ENCODE measurements at places on chromosomes 1 and 21.

DNA sequence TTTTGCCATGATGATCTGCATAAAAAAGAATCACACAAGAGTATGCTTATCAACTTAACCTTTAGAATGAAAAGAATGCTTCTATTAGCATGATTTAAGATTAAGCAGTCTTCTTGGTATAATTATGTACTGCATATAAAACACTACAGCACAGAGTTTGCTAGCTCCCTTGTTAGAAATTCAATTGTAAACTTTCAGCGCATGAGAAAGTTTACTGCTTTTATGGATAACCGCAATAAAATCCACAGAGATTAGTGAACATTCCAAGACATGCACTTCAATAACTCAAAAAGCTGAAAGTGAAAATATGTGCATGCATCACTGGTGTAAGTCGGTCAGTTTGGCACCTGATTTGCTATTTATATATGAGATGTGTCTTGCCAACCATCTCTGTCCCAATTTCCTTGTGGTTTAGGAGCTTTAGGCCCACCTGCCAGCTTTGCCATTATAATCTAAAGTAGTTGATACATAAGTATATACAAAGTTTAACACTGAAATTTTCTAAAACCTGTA is 16.9 kb downstream of the CCT8 start:
- ATAC-seq, result no peak

DNA sequence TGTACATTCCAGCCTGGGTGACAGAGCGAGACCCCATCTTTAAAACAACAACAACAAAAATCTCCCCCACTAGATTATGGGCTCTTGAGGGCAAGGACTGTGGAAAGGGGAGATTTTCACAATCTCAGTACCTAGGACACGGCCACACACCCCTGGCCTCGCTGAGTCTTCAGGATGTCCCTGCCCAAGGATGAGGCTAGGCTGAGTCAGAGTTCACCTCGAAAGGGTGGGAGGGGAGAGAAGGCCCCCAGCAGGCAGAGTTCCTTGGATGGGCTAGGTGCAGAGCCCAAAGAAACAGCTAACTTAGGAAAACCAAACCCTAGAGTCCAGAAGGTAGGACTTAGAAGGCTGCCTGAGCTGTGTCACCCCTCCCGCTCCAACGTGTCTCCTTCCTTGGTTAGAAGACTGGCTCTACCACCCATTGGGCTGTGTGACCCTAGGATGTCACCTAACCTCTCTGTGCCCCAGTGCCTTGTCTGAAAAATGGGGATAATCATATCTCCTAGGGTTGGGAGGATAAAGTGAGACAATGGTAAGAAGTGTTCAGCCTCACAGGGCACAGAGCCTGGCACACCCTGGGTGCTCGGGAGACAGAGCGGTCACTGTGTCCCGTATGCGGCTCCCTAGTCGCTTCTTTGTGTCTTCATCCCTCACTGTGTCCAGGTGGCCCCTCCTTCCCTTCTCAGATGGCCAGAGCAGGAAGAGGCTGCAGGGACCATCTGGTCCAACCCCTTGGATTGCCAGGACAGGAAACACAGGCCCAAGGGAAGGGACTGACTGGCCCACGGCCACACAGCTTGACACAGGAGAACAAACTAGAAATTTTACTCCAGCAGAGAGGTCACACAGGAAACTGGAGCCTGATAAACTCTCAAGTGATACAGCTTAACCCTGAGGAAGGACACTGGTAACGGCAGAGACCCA is 11.2 kb downstream of the TRIM62 start:
- ATAC-seq, result no peak

- ATAC-seq, result no peak
Observed at GRCh38 chr1:106620521-106620954, 435.9 kb upstream of the PRMT6 start.

DNA sequence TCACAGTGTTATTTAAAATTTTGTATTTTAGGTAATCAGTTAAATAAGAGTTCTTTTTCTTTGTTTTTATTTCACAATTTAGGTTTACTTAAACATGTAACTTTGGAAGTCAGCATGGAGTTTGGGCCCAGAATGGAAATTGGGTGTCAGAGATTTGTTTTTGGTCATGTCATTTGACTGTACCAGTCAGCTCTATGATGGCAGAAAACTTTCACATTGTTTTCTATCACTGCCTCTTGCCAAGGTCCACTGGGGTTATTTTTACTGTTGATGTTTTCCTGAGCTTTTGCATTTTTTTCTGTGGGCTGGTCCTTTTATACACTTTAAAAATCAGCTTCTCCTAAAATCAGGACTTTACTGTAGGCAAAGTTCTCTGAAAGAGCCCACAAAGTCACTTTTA is 54.4 kb downstream of the SLC30A7 start:
- no peak for ATAC-seq

DNA sequence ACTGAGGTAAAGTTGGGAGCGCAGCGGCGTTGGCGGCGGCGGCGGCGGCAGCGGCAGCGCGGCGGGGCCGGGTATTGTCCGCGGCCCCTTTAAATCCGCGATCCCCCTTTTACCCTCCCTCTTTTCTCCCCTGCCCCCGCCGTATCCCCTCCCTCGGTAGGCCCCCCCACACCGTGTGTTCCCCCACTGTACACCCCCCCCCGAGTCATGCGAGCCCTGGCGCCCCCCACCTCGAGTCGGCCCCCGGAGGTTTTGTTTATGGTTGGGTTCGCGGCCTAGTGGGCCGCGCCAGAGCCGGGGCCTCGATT is 169 bp downstream of the UBAP2L start:
- ATAC-seq, result no peak

DNA sequence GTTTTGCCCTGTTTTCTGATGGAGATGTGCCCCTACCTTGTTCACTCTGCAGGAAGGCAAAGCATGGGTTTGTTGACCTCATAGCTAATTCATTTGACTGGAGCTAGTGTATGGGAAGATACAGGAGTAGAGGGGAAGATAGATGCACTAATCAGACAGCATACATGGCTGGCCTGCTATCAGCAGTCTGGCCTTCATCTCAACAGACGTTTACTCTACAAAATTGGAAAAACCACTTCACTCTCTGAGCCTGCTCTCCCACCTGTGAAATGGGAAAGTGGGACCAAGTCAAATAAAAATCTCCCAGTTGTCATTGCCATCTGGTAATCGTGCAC is 235.2 kb upstream of the RAB4A start:
- ATAC-seq, result no peak

DNA sequence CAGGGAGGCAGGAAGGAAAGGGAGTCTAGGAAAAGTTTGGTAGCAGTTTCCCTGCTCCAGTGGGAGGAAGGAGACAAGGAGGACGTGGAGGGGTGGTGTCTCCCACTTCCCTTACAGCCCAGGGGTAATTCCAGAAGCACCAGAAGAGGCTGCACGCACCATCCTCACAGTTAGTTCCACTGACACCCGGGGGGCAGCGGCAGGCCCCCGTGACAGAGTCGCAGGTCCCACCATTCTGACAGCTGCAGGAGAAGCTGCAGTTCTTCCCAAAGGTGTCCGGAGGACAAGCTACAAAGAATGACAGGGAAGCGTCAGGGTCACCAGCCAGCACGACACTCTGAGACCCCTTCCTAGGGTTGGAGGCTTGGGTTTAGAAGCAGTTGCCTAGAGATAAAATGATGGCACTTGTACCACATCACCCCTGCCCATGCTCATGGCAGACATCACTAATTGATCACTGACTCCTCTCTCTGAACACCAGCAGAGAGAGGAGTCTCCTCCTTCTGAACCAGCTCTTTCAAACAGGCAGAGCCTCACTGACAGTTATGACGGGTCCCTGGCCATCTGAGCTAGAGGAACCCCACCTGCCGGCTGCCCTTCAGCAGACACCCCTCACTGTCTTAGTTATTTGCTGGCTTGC is 53.3 kb downstream of the ARHGEF16 start:
- ATAC-seq, result no peak

DNA sequence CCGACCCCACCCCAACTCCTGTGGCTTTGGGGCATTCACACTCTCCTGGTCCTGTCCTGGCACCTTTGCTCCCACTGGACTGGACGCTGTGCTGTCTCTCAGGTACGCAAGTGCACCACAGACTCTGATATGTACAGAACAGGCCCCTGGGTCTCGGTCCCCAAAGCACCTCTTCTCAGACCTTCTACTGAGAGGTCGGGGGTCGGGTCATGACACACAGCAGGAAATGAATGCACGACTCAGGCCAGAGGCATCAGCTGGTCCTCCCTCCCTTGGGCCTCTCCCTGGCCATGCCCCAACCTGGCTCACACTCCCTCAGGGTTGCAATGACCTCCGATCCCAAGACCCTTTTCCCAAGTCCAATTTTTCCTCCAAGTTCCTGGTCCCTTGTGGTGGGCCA is 1.8 kb upstream of the KRTAP10-12 start:
- no peak for ATAC-seq

DNA sequence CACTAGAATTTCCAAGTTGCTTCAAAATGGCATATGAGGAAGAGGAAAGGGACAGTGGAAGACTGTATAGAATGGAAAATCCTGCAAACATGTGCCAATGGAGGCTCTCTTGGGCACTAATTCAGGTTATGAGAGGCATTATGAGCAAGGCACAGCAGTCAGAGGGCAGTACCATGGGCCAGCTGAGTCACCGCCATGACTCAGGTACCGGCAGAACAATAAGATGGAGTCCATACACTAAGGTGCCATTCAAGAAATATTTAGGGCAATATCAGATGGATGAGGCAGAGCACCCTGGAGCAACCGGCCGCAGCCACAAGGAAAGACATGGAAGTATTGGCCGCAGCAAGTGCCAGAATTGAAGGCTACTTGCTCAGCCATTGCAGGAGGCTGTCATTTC is 25.6 kb upstream of the VAV3 start:
- ATAC-seq, result peak; percentile 54

- ATAC-seq, result no peak
Observed at GRCh38 chr1:241332987-241333386, 24.0 kb downstream of the RGS7 start.

GRCh38 chr1:25706146-25707089 is 89.8 kb downstream of the MAN1C1 start:
- ATAC-seq, result no peak

- no peak for ATAC-seq
Observed at GRCh38 chr1:67988066-67988465, 62.4 kb downstream of the DIRAS3 start.

DNA sequence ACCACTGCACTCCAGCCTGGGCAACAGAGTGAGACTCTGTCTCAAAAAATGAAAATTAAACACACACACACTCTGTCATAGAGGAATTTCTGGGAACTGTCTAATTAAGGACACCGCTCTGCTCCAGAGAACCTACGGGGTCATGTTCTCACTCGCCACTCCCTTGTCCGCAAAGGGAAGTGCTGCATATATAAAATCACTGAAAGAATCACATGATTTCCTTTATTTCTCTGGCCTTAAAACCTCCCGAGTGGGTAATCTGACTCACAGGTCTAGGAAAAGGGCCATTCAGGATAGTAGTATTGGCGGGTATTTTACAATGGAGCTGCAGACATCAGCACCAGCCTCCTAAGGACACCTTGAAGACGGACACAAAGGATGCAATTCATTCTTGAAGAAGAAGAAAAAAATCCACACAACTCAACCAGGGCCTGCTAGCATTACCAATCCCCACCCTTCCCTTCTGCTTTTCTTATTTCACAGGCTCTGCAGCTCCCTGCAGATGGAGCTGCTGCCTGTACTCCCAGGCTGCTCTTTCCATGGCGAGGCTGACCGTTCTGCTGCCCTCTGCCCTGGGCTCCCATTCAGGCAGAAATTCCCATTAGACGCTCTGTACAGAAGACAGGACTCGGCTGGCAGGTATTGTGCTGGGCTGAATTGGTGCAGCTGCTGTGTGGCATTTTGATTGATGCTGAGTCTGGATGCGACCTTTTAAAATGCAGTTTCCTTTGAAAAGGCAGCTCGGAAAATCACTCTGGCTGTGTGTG is 53.3 kb upstream of the FAM89A start:
- no peak for ATAC-seq

GRCh38 chr1:89512996-89513720 is 11.5 kb upstream of the LRRC8B start:
- ATAC-seq, result no peak

GRCh38 chr1:211133393-211133835 is 534 bp downstream of the KCNH1 start:
- peak; percentile 40 for ATAC-seq

DNA sequence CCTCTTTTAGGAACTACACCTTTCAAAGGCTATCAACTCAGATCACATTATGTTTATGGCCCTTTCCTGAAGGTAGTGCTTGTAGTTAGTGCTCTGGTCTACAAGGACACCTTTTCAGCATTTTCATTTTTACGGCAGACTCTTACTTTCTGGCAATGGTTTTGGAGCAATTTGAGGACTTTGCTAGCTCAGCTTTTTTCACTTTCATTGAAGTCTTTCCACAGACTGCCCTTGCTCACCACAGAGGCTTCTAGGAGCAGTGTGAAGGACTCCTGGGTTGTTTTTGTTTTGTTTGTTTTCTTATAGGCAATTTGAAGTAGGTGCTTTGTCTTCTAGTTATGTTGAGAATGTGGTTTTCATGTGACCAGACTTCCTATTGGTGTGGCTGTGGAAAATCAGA is 43.1 kb downstream of the CD55 start:
- ATAC-seq, result peak; percentile 8

GRCh38 chr1:219247441-219247840 is 73.8 kb downstream of the LYPLAL1 start:
- ATAC-seq, result no peak

DNA sequence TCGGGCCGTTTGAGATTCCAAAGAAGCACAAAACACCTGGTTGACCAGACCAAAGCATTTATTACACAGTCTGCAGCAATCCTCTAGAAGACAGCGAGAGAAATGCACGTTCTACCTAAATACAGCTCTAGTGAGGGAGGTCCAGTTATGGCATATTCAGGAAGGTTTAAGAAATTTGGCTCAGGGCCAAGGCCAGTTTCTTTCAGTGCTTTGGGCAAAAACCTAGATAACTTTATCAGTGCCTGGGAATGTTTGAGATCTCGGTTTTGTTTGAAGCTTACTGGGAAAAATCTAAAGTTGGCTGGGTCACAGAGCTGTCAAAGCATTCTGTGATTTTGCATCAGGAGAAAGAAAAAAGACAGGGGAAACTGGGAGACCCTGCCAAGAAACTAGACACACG is 514.0 kb upstream of the TMPRSS15 start:
- ATAC-seq, result no peak

DNA sequence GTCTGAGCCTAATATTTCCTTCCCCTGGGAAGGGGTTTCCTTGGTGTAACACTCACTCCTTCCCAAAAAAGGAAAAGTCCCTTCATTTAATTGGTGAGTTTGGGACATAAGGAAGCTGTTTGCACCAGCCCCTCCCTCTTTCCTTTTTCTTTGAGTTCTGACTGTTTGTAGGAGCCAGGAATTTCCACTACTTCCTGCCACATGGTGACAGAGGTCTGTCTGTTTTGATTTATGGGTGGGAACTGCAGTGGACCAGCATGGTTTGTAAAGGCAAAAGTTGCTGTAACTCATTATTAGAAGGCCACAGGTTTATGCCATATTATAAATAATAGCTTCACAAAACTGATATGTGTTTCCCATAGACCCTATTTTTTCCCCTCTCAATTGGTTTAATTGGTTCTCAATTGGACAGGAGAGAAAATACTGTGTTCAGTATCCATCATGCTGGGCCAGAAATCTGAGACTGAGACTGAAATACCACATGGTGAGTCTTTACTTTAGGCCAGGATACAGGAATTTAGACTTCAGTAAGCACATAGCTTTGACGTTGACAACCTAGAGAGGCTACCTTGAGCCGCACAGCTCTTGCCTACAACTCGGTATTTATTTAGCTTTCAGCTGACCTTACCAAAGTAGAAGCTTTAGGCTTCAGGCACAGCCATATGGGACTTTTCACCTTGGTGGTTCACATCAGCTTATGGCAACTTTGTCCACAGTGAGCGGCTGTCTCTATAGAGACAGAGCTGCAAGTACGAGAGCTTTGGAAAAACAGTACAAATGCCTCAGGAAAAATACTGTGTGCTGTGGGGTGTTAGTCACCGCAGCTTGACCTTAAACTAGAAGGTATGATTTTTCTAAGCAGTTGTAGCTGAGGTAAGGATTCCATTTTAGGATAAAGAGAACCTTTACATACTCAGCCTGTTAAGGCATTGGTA is 40.0 kb upstream of the RGS7 start:
- no peak for ATAC-seq
